ENCODE measurements at places on chromosomes 6 and 20.

- no peak for DNase-seq
Observed at GRCh38 chr6:23244300-23244699, 674.9 kb downstream of the HDGFL1 start.

DNA sequence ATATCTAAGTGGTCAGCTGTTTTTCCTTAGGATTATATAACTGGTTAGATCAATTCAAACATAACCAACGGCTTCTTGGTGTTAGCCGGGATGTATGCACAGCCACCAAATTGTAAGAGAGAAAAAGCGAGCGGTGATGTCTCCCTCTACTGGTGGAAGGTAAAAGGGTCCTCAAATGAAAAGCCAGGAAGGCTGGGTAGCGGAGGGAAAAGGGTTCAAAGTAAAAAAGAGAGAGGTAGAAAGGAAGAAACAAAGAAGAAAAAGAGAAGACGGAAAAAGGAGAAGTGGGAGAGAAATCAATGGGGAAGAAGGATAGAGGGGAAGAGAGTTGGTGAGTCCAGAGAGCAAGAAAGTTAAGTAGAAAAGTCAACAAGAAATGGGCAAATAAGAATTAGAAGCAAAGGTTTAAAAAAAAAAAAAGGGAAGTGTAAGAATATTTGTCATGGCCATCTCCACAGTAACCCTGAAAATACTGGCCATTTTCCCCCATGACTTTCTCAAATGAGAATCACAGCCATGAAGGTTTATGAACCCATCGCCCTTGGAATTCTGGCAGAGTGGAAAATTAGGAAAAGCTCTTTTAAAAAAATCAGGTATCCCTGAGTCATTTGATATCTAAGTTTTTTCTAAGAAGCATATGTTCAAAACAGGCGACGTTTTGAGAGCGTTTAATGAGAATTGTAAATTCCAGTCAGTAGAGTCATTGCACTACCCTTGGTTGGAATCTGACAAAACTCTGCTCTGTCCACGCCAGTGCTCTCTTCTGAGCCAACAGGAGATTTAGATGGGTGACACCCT, 155.6 kb upstream of the SNX9 start:
- no peak for DNase-seq

DNA sequence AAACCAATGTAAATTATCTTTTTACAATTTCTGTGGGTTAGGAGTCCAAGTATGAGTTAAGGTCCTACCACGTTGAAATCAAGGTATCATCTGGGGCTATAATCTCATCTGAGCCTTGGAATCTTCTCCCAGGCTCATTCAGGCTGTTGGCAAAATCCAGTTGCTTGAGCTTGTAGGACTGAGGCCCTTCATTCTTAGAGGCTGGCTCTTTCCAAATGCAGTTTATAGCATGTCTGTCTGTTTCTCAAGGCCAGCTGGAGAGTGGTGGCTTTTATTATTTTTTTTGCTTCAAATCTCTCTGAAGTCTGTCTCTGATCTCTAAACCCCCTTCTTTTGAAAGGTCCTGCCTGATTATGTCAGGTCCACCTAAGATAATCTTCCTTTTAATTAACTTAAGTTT, 177.2 kb upstream of the ASCC3 start:
- DNase-seq = no peak

DNA sequence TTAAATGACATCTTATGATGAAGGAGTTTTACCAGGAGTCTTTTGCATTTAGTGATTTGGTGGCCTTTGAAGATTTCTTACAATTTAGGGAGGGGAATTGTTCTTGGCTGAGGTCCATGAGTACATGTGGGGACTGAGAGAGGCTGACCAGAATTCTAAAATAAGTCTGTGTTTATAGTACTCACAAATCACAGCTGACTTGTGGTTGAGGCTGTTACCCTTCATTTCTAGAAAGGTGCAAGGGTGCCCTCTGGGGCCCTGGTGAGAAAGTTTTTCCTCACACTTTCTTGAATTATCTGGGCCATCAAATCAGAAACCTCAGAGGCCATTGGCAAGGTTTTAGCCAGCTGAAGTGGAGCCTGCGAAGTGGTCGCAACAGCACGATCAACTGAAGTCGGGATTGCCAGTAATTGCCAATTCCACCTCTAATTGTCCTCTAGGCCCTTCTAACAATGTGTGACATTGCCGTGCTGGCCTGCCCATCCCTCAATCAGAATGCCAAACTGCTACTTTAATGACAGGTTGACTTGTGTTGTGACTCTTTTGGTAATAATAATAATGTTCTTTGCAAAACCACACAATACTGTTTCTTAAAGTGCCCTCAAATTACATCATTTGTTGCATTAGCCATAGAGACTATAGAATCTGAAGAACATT, 221.6 kb downstream of the OGFRL1 start:
- peak; percentile 65 for DNase-seq

DNA sequence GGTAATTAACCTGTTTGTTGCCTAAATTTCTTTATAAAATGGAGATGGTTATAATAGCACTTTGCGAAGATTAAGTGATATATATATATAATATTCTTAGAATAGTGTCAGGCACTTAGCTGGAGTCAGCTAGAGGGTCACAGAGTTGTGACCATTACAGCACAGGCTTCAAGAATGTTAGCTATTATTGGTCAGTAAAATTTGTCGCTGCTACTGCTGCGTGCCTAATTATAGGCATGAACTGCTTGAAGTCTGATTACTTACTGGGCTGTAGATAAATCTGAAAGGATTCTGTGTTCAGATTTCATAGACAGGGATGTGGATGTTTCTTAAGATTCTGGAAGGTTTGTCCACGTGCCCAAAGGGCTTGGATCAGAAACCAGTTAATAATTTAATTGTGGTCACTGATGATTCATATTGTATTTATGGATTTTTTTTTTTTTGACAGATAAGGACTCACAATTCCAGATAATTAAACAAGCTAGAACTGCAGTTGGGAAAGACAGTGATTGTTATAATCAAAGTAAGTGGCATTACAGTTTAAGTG, 4.7 kb downstream of the SNRNP48 start:
- DNase-seq = no peak

DNA sequence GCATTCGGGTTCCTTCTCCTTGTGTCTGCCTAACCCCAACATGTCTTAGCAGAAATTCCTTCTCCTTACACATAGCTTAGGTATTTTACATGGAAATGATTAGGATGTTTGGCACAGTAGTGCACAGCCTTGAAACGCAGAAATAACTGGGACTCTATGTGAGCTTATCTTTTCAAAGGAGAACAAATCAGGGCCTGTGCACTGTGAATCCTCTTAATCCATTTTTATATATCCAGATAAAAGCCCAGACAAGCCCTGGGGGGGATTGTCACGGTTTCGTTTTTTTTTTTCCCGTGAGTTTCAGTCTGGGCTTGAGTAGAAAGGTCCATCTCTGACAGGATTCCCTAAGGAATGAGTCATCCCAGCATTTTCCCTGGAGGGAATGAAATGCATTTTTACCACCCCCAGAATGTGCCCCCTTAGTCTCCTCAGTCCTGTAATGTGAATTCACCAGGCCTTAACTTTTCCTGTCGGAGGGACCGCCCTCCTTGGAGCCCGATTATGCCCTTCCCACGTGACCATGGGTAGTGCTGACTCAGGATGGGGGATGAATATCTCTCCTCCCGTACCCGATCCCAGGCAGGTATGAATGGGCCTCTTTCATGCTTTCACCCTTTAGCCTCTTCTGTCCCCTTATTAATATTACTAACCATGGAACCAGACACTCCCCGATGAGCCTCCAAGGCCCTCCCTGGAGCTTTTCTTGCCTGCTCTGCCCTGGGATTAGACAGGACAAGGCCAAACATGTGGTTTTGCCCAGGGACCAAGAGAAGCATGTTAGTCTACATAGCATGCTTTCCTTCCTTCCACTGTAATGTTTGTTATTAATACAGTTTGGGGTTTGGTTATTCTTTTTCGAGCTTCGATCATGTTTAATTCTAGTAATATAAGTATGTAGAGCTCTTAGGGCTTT, 23.9 kb upstream of the NAA20 start:
- no peak for DNase-seq

DNA sequence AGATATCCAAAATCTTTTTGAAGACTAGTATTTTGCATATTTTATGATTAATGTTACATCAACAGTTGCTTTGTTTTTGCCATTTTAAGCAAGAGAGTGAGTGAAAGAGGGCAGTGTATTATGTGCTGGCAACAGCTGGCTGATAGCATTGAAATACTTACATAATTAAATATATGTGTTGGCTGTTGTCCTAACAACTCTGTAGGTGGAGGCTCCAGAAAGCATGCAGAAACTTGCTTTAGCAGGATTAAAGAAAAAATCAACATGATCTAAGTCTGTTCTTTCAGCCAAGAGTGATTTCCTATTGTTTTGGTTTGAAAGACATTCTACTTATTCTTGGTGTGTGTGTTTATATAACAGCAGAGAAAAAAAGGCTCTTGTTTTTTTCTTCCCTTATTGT, 127.5 kb downstream of the CDKAL1 start:
- DNase-seq = no peak

- peak; percentile 65 for DNase-seq
Observed at GRCh38 chr6:130697995-130698535, 129.1 kb upstream of the SMLR1 start.

- DNase-seq = peak; percentile 89
Observed at GRCh38 chr20:49381558-49382493, 100.6 kb downstream of the KCNB1 start.
